ENCODE measurements at places on chromosomes 1 and 21.

DNA sequence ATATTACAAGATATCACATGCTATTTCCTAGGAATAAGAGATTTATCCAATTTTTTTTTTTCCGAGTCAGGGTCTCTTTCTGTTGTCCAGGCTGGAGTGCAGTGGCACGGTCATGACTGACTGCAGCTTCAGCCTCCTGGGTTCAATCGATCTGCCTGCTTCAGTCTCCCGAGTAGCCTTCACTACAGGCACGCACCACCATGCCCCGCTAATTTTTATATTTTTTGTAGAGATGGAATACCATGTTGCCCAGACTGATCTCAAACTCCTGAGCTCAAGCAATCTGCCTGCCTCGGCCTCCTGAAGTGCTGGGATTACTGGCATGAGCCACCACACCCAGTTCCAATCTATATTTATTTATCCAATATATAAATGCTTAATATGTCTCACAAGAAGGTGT, 18.0 kb upstream of the WDTC1 start:
- no peak for DNase-seq

DNA sequence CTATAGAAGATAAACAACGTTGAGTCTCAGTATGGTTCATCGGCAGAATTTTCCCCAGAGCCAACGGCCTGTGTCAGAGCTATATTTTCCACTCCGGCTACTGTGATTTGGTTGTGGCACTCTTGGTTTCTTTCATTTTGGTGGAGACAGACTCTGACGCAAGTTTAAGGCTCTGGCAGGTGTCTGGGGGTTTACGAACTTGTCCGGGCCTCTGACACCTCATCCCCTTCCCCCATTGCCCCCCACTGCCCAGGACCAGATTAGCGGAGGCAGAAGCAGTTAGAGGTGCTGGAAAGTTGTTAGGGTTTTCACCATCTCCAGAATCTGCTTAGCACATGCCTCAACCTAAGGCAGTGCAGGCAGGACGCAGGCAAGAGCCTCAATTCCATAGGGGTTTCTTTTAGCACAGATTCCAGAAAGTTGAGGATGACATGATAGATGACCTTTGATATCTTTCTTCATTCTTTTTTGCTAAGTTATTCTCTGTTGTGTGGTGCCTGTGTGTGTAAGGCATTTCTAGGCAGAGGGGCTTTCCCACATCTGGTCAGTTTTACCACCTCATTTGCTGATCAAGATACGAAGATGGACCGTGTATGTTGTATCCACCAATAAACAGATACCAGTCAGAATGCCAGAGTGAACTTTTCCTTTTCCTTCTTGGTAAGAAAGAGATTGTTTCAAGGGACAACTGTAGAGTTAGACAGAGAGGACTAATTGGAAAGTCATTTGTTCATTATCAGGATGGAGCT, 18.4 kb upstream of the IL10 start:
- DNase-seq, result no peak

DNA sequence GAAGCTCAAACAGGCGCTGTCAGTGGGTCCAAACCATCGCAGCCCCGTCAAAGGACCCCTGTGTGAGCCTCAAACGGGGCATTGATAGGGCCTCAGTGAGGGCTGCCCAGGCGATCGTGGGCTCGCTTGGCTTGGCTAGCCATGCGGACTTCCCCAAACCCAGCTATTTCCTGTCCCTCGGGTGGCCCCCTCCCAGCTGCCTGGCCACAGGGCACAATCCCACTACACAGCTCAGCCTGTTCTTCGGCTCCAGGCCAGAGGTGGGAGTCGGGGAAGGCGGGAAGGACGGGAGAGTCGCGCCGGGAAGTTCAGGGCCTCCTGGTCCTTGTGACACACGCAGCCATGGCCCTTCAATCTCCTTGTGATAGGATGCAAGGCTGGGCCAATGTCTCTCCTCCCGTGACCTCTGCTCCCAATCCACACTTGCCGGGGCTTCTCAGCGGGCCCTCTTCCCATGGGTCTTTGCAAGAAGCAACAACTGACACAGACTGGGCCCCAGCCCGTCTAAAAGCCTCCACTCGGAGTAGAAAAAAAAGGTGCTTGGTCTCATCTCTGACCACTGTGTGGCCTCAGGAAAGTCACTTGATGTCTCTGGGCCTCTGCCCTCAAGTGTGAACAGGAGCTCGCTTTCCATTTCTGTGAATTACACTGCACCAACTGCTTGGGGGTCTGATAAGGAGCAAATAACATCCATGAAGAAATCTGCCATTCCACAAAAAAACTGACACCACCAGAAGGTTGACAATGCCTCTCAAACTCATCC, 7.1 kb upstream of the MATN1 start:
- DNase-seq, result no peak

DNA sequence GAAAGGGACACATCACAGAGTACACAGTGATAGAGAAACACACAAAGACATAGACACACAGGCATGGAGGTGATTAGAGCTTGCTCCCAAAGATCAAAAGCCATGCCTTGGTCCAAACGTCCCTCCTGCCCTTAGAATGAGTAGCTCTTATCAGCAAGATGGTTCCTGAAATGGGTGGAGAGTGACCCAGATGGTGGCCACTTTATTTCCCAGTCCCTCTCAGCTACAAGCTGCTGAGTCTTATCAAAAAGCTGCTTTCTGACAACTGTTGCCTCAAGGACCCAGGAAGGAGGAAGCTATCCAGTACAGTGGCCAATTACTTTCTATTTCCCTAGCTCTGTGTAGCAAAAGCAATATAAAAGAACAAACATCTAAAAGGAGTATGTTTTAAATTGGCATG, 7.7 kb upstream of the CLCA1 start:
- no peak for DNase-seq

DNA sequence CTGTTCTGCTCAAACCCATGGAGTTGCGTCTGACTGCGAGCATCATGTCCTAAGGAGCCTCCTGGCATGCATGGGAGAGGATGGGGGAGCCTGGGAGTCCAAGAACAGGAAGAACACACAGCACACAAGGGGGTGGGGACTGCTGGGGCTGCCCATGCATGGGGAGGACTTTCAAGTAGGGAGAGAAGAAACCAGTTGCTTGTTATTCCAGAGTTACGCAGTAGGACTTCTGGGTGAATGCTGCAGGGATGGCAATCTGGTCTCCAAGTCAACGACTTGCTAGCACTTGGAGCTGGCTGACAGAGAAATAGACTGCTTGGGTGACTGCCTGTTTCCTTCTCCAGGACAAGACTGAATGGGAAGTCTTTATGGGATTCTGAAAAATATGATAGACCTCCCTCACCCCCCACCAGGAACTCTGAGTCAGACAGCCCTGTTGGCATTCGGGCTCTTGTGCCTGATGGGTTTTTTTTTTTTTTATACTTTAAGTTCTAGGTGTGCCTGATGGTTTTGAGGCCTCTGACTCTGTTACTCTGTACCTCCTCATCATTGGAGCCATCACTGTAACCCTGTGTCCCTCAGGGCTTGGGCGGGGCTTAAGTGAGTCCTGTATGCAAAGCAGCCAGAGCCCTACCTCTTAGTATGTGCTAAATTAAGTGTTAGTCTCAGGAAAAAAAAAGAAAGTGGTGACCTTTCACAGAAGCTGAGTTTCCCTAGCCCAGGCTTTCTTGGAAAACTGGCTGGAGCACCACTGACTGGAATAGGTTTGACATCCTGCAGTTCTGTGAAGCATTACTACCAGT, 30.3 kb downstream of the MAP3K21 start:
- DNase-seq, result no peak

DNA sequence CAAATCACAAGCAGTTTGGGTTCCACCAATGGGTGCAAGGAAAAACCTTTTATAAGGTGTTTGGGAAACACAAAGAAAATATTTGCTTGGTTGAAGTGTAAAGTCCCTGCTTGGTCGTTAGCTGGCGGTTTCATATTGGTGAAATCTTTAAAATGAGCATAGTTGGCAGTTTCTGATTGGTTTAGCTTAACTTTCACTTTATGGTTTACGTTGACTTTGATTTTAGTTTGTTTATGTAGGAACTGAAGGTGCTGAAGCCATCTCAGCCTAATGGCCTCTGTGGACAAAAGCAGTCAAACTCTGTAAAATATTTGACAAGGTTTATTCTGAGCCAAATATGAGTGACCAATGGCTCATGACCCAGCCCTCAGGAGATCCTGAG, 76.6 kb upstream of the PPM1J start:
- DNase-seq, result no peak

GRCh38 chr1:25167269-25168192, 64.8 kb downstream of the SYF2 start:
- DNase-seq, result no peak

GRCh38 chr1:197736685-197737084, 38.6 kb downstream of the DENND1B start:
- DNase-seq, result no peak

GRCh38 chr1:19387045-19387467, 74.9 kb downstream of the SLC66A1 start:
- no peak for DNase-seq

DNA sequence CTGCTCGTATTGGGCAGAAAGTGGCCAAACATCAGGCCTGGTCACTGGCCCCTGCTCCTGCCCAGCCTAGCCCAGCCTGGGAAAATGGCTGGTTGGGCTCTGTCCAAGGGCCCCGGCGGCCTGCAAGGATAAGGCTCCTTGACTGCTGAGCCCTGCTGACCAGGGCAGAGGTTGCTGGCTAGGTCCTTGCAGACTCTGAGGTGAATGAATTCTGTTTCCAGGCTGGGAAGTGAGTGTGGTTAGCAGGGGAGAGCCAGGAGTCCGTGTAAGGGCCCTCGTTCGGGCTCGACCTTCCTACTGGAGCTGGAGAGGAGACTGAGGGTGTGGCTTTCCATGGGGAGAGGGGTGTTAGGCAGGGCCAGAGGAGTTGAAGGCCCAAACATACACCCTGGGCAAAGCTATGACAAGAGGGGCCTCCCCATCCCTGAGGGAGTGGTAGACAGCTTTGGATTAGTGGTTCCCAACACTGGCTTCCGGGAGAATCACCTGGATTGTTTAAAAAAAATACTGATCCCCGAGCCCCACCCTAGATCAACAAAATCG, 20.6 kb downstream of the CSF1 start:
- no peak for DNase-seq

DNA sequence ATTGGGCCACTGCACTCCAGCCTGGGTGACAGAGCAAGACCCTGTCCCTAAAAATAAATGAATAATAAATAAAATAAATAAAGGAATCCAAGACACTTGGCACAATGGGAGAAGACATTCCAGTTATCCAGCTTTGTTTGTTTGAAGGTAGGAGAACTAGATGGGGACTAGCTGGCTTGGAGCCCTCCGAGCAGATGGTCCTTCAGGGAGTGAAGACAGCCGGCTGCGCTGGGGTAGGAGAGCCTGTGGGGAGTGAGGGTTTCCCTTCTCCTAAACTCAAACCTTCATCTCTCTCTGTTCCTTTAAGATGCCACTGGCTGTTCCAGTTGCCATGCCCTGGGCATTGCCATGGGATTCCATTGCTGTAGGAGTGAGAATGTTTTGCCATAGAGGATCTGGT, 120.6 kb downstream of the NAV1 start:
- no peak for DNase-seq

- no peak for DNase-seq
Observed at GRCh38 chr21:14862794-14863720, 201.7 kb downstream of the NRIP1 start.

- no peak for DNase-seq
Observed at GRCh38 chr21:14013056-14013603, 197.6 kb downstream of the LIPI start.

DNA sequence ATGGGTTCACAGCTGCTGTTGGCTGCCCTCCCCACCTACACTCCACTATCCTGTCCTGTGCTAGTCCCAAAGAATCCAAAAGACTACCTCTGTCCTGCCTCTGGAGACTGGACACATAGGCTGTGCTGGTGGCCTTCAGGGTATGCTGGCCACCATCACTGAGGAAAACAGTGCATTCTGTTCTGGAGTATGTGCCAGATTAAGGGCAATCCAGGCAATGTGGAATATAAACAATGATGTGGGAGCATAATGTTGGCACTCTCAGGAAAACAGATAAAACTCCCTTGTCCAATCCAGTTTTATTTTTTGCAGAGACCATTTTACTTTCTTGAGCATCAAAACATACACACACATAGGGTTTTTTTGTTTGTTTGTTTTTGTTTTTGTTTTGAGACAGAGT, 94.3 kb downstream of the GLUL start:
- no peak for DNase-seq

GRCh38 chr1:145962157-145963102, 1.9 kb downstream of the ANKRD34A start:
- DNase-seq, result no peak

GRCh38 chr1:67675800-67676199, 9.2 kb upstream of the GADD45A start:
- no peak for DNase-seq

DNA sequence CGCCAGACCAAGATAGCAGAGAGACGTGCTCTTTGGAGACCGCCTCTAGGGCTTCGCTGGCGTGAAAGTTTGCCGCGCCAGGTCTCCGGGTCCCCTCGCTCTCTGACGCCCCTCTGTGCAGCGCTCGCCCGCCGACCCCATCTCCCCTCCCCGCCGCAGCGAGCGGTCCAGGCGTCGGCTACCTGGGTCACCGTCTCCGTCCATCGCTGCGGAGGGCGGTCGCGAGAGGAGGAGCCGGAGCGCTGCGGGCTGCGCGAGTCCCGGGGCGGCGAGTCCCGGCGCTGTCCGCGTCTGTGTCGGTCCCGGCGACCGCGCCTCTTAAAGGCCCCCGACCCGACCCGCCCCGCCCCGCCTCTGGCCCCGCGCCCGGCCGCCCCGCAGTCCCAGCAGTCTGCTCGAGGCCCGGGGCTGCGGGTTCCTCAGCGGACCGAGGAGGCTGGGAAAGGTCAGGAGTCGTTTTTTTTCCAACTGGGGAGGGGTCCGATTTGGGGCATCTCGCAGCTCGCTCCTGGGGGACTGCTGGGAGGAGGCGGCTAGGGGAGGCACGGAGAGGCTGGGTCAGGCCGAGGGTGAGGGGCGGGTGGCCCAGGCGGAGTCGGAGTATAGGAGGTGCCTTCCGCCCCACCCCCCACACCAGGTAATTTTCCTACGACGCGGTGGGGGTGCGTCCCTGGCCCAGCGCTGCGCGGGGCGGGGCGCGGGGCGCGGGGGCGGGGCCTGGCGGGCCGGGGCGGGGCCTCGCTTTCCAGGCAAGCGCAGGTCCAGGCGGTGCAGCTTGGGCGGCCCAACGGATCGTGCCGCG, at the start of the genes FBXO2 and FBXO44:
TSS of gene FBXO2 (minus strand) at position 293 of the 802 bp plus-strand sequence. CDS start at position 204, 89 bp downstream.
TSS of gene FBXO44 (plus strand) at position 741 of the 802 bp plus-strand sequence. CDS start 959 bp downstream, outside the sequence.
- DNase-seq, result no peak

DNA sequence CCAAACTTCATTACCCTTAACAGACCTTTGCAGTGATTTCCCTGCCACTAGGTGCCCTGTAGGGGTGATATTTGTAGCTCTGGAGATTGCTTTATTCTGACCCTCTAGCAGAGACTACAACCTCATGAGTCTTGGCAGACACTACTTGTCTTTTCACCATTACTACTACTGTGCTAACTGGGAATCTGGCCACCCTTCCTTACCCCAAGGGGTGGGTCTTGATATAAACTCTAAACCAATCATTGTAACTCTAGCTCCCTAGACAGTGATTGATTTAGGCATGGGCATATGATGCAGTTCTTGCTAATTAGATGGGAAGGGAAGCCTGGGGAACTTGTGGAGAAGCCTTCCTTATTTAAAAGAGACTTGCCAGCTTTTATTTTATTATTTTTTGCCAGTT, 3.9 kb downstream of the KPNA6 start:
- DNase-seq, result no peak

All from GM12864 (cell line).